ENCODE measurements at places on chromosomes 16 and 17. TPM values are rescaled to one million over a fixed set of nuclear protein-coding genes. Genes with fewer than 3 reads are reported as not detected.

ELMO3 gene
- 2.7 TPM for total RNA-seq

DNA sequence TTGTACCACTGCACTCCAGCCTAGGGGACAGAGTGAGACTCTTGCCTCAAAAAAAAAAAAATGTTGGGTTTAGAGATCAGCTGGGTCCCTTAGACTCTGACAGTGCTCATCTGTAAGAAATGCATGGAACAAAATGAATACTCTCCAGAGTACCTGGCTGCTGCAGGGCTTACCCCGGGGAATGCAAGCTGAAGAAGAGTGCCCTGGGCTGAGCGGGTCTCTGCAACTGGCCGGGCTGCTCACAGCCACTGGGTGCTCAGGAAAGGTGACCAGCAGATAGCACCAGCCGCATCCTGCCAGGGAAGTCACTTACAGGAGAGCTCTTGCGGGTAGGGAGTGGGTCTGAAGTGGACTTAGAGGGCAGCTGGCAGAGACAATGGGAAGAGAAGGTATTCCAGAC, 82.1 kb downstream of the GAS7 start:
- no peak for DNase-seq

- no peak for DNase-seq
These were observed 11.7 kb upstream of the TOB1 start for GRCh38 chr17:50877838-50878237.

DNA sequence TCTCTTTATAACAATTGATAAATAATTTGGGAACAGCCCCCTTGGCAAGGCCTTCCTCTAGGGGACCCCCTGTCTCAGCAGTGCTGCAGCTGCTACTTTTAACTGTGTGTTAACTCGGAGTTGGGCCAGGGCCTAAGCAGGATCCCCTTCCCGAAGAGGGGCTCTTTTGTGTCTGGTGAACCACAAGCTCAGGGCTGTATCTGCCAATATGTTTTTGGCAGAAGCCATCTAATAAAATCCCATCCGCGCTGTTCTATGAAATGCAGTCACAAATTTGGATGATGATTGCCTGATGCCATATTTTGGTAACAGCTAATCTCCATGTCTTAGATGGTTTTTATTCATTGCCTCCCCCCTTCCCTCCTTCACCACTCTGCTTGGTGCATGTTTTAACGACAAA, 267.7 kb downstream of the FTO start:
- no peak for DNase-seq

DNA sequence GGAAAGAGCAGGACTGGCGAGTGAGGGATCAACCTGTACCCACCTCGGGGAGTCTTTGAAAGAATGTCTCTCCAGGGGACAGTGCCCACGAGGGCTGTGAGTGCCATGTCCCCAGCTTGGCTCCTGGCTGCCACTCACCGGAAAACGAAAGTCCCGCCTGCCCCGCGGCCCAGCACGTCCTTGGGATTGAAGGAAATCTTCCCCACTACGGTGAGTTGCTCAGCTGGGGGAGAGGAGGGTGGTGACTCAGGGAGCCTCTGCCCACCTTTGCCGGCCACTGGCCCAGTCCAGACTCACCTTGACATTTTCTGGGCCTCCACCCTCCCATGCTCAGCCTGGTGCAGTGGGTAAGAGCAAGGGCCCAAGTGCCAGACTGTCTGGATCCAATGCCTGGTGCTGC, 17.1 kb downstream of the PLK1 start:
- DNase-seq, result no peak

DNA sequence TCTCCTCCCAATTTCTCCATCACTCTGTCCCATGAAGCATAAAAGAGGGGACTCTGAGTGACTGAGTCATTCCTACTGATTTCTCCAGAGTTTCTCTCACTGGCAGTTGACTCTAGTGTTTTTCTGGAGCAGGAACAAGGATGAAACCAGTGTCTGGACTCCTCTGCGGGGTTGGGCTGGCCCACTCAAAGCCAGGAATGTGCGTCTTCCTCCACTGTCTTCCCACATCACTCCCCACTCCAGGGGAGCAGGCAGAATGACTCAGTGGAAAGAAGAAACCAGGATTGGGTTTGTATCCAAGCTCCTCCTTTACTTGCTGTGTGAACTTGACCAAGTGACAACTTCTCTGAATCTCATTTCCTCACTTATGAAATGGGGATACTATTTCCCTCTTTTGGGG, 497.5 kb upstream of the SALL1 start:
- no peak for DNase-seq

DNA sequence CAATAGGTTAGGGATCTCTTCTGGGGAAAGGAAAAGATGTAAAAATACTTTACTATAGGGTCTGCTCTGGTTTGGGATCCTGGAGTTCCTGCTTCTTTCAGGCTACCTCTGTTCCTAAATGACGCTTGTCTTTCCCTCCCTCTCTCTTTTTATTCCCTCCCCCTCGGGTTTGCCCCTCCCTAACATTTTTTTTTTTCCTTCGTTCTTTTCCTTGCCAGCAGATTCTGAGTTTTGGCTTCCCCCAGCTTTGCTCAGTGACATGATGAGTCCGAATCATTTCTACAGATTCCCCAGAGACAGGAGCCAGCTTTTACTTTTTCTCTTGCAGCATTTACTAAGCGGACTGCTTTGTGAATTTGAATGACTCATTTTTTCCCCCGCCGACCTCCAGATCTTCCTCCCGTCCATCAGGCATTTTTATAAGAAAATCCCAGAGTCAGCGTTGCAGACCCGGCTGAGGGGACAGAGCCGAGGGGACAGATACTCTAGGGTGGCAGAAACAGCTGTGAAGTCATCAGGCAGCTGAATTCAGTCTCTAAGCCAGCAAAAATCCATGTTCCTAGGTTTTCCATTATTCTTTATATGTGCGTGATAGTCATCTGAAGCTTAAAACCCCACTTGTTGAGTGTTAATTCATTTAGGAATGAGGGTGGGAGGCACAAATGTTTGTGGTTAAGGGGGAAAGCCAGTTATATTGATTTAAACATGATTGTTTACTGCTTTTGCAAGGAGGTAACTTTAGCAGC, at the start of gene TMEM100:
Gene TMEM100 (minus strand): TSS at position 123 of the 746 bp plus-strand sequence. CDS start 1,794 bp downstream, outside the sequence.
- DNase-seq, result peak; percentile 49

- DNase-seq, result peak; percentile 42
These were observed 66.9 kb upstream of the RCVRN start for GRCh38 chr17:9971991-9972390.

NSF gene
- 37.8 TPM for total RNA-seq

DNA sequence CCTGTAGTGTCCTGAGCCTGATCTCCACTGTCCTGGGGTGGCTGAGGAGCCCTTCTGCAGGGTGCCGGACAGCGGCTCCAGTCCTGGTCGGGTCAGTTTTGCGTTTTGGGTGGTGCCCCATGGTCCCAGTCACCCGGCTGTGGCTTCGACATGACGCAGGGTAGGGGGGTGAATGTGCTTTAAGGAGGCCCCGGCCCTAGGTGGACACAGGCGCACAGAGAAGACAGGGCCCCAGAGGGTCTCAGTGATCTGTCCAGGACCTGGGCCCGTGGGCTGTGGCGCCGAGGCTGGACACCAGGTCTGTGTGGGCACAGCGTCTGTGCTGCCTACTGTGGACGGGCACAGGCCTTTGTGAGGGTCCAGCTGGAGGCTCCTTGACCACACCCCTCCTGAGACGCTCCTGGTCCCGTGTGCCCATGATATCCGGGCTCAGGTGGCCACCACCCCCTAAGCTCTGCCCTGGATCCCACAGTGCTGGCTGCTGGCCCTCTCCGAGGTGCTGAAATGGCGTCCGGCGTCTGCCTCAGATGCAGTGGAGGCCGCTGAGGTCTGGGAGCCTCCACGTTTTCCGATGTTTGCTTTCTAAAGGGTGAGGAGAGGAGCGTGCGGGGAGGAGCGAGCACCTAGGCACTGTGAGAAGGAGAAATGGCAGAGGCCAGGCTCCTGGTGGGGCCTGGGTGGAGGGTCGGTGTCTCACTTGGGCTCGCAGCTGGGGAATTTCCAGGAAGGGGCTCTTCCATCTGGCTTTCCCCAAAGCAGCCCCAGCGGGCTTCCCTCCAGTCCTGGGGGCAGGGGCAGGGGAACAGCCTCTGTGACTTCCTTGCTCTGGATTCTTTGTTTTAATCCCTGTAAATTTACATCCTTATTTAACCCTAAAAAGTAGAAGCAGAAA, 56.1 kb upstream of the ACSF3 start:
- DNase-seq, result no peak

HBA1 gene
- 472 TPM for total RNA-seq

DNA sequence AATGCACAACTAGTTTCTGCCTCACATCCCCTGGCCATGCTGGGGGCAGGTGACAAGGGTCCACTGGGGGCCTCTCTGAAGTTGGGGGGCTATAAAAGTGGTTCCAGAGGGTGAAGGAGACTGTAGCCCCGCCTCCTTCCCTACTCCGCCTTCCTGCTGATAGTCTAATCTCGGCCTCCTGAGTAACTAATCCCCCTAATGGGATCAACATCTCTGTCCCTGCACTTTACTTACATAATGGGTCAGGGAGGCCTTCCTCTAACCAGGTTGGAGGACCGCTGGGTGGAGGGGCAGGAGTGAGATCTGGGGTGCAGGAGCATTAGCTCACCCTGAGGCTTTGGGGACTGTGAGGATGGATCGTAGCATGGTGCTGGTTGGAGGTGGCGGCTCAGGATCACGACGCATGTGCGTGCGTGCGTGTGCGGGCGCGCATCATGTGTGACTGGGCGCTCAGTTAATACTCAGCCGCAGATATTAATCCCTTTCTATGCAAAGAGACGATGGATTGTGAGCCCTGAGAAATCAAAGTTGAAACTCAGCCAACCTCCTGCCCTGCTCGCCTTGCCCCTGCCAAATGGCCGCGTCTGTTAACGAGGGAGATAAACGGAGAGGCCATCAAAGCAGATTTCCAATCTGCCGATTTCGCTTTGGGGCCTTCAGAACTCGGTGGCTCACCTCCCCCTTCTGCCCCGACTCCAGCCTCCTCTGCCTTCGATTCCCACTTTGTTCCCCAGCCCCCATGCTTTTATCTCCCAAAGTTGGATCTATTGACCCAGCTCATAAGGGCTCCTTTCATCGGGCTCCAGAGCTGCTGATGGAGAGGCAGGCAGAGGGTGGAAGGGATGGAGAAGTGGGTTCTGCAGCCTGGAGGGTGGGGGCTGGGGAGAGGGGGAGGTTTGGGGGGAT, 107.3 kb downstream of the SDK2 start:
- no peak for DNase-seq

DNA sequence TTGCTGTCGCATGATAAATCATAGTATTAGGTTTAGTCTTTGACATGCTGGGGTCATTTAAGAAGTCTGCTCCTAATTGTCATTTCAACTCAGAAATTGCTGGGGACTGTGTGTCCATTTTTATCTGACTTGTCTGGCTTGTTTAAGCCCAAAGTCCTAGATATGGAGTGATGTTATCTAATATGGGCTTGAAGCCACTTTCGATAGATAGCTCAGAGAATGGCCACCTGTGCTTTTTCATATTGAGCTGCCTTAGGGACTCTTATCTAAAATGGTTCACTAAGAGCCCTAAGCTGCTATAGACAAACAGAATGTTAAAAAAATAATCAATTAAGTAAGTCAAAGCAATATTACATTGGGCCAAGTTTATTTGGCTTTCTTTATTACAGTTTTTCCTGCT, 81.6 kb upstream of the CNTNAP4 start:
- DNase-seq, result no peak

DNA sequence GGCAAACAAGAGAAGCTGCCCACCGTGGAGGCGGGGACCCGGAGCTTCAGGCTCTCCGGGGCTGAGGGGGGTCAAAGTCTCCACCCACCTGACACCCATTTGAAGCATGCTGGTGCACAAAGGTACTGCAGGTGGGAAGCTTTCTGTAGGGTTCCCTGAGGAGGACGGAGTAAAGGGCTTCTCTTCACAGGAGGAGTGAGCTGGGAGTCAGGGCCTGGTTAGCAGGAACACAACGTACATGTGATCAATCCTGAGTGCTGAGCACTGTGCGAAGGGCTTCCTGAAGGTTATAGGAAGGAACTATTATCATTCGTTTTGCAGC, 252.9 kb upstream of the RPL38 start:
- DNase-seq, result no peak

DNA sequence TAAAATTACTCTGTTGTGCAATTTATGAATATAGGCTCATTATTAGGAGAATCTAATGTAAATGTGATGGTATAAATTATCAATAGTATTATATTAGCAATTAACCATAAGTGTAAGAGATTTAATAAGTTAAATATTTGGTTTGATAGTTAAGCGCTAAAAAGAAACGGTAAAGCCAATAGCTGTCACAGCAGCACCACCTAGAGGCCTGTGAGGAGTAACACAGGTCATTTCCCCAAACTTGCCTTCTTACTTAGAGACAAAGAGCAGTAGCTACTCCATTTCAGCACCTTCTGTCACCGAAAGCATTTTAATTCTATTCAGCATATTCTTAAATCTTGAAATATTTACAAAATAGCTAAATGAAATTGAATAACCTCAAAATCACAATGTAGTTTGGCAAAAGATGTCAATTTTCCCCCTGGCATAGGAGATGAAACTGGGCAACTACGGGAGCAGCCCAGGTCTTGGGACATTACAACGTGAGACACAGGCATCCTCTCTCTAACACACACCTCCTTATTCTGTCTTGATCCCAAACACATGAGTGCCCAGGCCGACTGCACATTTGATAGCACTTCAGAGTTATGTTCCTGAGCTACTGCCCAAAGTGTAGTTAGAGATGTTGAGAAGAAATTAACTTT, 14.3 kb upstream of the DYNLRB2 start:
- DNase-seq, result peak; percentile 36

EVI2A gene
- total RNA-seq, result 6.9 TPM

CFAP20 gene
- total RNA-seq, result 51.2 TPM

DNA sequence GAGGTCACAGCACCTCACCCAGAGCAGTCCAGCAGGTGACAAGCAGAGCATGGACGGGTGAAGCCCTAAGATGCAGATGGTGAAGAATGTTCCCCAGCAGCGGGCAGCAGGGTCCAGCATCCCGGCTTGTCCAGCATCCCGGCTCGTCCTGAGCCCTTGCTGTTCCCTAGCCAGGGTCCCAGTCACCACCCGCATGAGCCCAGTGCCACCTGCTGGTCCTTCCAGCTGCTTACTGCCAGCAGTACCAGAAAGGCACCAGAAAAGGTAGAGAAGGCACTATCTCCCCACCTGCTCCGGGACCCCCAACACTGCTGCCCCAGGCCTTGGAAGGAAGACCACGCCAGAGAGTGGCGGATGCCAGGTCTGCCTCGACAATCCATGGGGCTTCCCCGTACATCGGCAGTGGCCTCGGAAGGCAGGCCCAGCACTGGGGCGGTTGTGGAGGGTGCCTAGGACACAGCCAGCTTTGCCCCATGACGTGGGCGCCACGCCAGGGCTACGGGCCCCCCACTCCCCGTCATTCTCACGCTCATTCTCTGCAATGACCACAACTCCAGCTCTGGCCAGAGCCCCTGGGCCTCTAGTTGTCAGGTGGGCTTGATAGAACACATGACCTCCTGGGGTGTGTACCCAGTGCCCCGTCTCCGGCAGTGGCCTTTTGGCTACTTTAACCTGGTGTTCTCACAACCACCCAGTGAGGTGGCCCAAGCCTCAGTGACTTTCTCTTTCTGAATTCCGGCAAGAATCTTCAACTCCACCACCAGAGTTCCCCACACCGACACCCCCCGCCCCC, 1.4 kb downstream of the CENPX start:
- no peak for DNase-seq

- DNase-seq, result no peak
These were observed 11.9 kb downstream of the RAB40B start for GRCh38 chr17:82686366-82687324.

All from urinary bladder (tissue), 4 donors.